SK-MEL-5 (cell line): ENCODE measurements at places on chromosomes 1 and 21.

DNA sequence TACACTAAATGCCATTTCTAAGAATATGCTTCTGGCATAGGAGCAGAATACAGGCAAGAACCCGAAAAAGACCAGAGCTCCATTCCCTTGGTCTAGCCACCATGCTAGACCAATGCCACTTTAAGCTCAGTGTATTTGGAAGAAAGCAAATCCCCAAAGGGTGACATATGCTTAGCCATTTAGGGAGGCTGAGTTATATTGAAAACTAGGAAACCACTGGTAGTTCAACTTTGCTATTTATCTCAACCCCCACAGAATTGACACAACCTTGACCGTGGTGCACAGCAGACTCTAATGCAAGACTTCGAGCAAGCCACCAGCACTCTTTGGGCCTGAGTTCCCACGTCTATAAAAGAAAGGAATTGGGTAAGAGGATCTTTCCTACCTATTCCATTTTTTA is 167.9 kb downstream of the ADSS2 start:
- DNase-seq = no peak

DNA sequence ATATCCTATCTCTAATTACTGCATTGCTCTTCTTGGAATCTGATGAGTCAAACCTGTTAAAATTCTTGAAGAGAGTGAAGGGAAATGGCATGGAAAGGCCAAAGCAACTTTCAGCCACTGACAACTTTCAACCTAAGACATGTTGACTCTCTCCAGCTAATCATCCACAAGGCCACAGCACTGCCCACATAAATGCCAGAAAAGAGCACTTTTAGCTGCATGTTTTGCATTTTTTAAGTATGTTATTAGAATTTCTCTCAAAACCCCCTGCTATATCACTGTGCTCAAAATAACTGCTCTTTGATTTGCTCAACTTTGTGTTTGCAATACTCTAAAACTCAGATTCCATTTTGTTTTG is 352.5 kb downstream of the ADGRL2 start:
- DNase-seq = no peak

- DNase-seq = no peak
Observed at GRCh38 chr21:41760411-41760810, 6.4 kb downstream of the RIPK4 start.

DNA sequence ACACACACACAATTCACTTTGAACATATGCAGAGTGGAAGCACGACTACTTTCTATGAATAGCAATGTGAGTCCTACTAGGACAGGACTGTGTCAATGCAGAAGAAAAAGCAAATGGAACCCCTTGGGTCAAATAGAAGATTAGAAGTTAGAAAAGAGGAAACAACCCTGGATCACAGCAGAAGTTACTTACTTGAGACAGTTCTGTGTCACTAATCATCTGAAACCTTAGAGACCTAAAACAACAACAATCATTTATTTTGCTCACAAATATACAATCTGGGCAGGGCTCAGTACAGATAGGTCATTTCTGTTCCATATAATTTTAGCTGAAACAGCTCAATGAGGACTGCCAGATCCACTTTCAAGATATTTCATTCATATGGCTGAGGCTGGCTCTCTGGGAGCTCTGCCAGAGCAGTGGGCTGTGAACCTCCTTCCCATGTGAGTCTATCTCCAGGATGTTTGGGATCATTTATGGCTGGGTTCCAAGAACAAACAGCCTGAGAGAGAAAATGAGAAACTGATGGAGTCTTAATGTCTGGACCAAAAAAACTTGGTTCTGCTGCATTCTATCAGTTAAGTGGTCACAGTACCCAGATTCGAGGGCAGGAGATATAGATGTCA is 42.5 kb upstream of the IL10 start:
- peak; percentile 32 for DNase-seq

DNA sequence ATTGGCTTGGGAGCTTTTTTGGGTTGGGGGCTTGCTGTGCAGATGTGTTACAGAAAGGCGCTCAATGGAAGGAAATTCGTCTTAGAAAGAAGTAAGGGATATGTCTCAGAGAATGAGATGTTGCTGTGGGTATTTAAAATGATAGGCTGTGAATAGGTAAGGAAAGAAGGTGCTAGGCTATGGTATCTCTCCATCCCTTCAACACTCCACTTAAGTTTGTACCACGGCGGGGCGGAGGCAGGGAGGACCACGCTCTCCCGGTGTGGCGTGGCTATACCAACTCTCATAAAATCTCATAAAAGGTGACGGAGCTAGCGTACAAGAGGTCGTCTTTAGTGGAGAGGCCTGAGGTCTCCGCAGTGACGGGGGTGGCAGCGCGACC is 305 bp upstream of the RPS6KC1 start:
- no peak for DNase-seq

DNA sequence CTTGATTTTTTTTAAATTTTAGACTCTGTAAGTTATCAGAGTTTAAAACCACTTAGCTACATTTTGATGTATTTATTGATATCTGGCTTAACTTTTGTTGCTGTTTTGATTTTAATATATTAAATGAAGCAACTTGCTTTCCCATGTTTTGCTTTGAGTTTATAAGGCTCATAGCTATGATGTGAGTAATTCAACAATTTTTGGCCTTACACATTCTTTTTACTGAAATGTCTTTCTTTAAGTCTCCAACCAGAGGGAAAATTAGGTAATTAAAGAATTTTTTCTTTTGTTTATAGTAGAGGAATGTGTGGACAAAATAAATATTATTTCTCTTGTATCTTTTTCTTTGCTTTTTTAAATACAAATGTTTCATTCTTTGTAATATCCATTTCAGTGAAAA is 258.3 kb upstream of the ADAMTS5 start:
- no peak for DNase-seq

- DNase-seq = peak; percentile 66
Observed at GRCh38 chr1:203663821-203664220, 37.2 kb downstream of the ATP2B4 start.
